ENCODE measurements at places on chromosomes 11 and 22.

- no peak for DNase-seq
Measured at GRCh38 chr11:58495906-58496305, 12.0 kb downstream of the OR5B21 start.

DNA sequence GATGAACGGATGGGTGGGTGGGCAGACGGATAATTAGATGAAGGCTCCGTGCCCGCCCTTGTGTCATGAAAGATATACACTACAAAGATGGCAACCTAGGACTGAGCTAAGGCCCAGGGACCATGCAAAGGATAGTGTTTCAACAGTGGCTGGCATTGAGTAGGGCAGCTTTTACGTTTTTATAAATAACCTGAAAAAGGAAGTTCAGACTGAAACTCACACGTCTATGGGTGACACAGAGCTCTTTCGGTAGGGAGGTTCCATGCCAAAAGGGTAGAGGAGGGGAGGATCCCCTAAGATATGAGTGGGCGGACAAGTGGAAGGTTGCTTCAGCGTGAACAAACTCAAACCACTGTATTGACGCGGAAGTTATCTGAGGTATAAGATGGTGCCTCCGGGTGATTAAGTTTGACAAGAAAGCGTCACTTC lies 90.5 kb downstream of the UBASH3B start:
- no peak for DNase-seq

GRCh38 chr11:44304091-44305025 lies 5.6 kb downstream of the ALX4 start:
- no peak for DNase-seq

DNA sequence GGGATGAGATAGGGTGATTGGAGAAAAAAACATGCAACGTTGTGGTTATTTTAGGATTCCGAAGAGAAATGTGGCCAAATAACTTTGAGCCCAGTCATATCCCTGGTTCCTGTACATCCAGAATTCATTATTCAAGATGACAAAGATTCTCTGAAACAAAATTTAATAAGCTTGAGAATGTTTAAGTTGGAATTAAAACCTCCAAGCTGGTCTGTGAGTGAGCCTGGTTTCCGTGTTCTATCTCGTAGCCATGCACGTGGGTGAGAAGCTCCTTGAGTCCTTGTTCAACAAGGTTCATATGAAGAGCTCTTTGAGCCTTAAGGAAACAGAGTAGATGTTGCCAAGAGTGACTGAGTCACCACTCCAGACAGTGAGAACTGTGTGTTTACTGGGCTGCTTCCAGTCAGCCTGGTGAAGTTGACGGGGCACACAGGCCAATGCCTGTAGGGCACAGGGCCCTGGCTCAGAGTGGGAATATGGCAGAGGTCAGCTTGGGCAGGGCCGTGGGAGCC lies 206.5 kb downstream of the NAV2 start:
- peak; percentile 24 for DNase-seq

DNA sequence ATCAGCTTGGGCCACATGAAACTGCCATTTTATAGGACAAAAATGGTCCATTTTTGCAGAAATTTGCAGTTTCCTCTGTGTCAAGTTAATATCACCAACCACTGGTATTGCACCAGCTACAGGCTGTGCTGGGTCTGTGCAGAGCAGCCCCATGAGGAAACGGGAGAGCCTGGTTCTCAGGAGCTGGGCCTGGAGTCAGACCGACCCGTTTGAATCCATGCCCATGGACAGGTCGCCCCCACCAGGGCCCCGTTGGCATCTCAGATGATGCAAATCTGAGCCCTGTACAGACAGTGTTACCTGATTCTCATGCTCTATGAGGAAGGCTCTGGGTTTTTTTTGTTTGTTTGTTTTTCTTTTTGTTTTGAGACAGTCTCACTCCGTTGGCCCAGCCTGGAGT lies 9.8 kb upstream of the SEC14L6 start:
- DNase-seq = no peak

All from heart left ventricle (tissue), 16 donors.